NCI-H2227 treated with DMSO at 0.1 percent for 48 hours (cell line): ENCODE measurements at places on chromosomes 4 and X.

GRCh38 chrX:52031371-52031770 is 37.6 kb downstream of the MAGED4B start:
- no peak for DNase-seq

- DNase-seq: no peak
Measured at GRCh38 chr4:168841000-168841671, 168.9 kb downstream of the CBR4 start.

GRCh38 chr4:23978002-23978401 is 88.2 kb upstream of the PPARGC1A start:
- no peak for DNase-seq

- no peak for DNase-seq
Measured at GRCh38 chrX:72394518-72395170, 88.9 kb upstream of the CITED1 start.

DNA sequence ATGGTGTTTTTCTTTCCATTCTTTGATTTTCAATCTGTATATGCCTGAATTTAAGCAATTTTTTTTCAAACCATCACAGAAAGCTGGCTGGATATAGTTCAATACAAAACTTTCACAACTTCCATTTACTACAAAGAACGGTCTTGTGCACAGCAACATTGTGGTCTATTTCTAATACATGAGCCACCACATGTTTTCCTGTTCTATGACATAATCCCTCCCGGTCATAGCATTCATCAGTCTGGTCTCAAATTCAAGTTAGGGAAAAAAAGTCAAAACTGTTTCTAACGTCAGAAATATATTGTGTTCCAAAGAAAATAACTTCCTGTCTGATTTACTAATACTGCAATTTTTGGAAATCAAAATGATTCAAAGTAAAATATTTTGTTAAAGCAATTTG is 7.5 kb upstream of the CXCL6 start:
- no peak for DNase-seq

GRCh38 chr4:3436798-3437581 is 4.8 kb upstream of the HGFAC start:
- no peak for DNase-seq

- no peak for DNase-seq
Measured at GRCh38 chr4:47643845-47644244, 158.8 kb downstream of the ATP10D start.

DNA sequence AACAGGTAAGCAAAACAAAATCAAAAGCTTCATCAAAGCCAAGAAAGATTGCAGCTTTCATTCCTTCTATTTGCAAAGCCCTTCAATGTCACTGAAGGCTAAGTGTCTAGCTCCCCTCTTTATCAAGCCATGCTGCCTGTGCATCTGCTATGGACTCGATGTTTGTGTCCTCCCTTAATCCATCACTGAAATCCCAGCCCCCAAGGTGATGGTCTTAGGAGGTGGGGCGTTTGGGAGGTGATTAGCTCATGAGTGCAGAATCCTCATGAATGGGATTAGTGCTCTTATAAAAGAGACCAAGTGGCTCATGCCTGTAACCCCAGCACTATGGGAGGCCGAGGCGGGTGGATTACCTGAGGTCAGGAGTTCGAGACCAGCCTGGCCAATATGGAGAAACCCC is 6.9 kb upstream of the TRIM2 start:
- no peak for DNase-seq

GRCh38 chrX:351736-352135 is 33.1 kb upstream of the GTPBP6 start:
- DNase-seq: no peak

- DNase-seq: no peak
Measured at GRCh38 chr4:10703766-10704429, 19.3 kb upstream of the CLNK start.

DNA sequence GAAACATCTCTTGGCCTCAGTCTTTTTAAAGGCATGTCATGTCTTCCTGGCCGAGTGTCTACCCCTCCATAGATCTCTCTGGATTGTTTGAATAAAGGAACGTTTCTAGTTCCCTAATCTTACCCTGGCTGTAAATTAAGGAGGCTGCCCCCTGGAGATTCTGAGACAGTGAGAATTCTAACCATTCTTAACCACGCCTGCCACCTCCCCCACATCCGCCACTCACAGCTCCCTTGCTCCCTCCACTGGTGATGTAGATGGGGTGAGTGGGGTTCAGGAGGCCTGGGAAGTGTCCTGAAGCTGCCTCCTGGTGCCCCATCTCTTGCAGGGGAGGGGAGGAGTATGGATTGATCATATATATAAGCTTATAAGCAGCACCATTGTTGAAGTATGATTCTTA is 48.0 kb upstream of the TRIM2 start:
- no peak for DNase-seq

DNA sequence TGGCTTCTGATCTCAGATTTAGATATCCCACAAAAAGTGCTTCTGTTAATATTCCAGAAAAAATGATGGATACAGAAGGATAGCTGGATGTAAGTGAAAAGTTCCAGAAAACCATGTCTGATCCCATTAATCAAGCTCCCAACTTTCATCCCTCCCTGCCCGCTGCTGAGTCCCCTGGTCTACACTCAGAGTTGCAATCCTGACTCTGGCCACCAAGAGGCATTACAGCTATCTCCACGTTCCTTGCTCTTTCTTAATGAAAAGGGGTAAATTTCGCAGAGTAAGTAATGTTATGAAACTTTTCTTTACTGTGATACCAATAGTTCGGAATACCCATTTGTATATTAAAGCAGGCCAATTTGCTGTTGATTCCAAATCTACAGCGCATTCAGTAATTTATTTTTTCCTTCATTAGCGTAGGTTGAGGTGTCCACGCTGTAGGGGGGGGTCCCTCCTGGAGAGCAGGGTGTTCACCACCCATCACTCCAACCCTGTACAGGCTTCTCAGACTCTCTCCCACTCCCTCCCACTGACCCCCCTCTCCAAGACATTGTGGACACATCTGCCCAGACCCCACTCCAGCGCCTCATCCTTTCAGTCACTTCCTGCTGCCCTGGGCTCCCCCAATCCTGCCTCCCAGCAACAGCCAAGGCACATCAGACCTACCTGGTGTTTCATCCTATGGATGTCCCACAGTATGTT is 55.1 kb downstream of the RAB40A start:
- DNase-seq: peak; percentile 22

GRCh38 chr4:84492290-84492689 is 6.8 kb downstream of the NKX6-1 start:
- no peak for DNase-seq

DNA sequence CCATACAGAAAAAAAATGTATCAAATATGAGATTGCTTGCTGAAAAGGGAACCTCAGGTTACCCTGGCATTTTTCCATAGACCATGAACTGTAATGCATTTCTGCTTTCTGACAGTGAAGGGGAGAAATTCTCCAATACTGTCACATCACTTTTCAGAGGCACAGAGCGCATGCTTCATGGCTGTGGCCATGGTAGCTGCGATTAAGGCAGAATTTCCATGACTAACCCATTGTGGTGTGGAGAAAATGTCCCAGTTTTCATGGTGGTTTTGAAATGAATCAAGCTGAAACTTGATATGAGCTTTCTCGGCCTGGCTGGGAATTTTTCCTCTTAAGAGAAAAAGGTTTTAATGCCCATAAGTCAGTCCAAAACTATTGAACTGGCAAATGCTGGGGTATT is 39.5 kb upstream of the MAP3K15 start:
- DNase-seq: no peak

- DNase-seq: no peak
Measured at GRCh38 chr4:17309567-17310268, 202.2 kb downstream of the QDPR start.

DNA sequence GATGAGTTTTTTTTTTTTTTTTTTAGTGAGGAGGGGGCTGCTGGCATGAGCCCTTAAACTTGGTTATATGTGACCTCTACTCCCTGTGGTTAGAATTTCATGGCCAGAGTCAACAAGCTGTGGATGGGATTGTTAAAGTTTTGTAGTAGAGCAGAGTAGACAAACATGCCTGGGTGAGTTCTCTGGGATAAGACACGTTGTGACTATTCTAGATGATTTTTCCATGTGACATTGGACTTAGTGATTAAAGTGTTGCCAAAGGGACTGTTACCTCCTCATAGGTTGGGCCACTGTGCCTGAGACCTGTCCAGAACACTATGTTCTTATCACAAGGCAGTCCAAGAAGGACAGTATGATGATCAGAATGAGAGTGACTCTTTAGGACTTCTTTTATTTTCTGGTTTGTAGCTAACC is 28.8 kb upstream of the ALB start:
- no peak for DNase-seq

DNA sequence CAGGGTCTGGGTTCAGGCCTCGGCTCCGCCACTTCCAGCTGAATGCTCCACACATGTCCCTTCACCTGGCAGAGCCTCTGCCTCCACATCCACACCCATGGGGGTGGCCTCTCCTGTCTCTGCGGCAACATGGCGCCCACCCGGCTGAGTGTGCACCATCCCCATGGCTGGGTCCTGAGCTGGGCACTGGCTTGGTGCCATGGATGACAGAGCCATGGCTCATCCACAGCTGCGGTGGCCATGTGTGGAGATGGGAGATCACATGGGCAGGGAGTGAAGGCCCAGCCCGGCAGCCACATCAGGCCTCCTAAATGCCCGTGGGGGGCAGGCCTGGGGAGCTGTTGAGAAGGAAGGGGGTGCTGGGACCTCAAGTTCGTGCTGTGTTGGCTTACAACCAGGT is 213.7 kb downstream of the AFAP1 start:
- no peak for DNase-seq

GRCh38 chrX:122421434-122422121 is 762.5 kb upstream of the GRIA3 start:
- no peak for DNase-seq

DNA sequence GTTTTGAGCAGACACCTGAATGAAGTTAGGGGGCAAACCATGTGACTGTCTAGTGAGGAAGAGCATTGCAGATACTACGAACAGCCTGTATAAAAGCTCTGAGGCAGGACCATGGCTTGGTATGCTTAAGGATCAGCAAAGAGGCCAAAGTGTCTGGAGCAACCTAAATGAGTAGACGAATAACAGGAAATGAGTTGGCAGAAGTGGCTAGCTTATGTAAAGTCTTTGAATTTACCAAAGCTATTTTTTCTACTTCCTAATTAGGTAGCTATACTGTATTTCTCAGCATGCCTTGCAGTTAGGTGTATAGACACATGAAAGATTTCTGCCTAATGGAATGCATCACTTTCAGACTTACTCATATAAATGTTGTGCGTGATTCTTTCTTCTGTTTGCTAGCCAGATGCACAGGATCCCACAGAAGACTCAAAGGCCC is 9.3 kb upstream of the GPRIN3 start:
- DNase-seq: no peak

- no peak for DNase-seq
Measured at GRCh38 chr4:8768357-8768999, 103.2 kb downstream of the HMX1 start.

DNA sequence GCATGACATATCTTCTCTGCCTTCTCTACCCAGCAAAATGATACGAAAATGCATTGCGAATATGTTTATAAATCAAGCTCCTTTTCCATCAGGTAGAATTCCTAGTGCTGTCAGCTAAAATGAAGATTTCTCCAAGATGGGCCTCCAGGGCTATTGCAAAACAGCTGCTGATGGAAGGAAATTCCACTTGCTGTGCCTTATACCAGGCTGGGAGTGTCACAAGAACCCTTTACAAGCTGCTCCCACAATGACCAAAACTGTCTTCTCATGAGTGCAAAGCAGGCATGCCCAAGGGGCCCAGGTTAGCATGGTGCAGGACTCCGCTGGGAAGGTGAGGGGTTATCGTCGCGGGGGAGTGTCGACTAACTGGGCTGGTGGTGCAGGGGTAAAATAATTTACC is 8.7 kb downstream of the HNRNPH2 start:
- DNase-seq: no peak

GRCh38 chrX:108199691-108200090 is 108.1 kb downstream of the ATG4A start:
- peak; percentile 3 for DNase-seq

GRCh38 chr4:110292994-110293744 is 94.8 kb upstream of the ELOVL6 start:
- DNase-seq: no peak

DNA sequence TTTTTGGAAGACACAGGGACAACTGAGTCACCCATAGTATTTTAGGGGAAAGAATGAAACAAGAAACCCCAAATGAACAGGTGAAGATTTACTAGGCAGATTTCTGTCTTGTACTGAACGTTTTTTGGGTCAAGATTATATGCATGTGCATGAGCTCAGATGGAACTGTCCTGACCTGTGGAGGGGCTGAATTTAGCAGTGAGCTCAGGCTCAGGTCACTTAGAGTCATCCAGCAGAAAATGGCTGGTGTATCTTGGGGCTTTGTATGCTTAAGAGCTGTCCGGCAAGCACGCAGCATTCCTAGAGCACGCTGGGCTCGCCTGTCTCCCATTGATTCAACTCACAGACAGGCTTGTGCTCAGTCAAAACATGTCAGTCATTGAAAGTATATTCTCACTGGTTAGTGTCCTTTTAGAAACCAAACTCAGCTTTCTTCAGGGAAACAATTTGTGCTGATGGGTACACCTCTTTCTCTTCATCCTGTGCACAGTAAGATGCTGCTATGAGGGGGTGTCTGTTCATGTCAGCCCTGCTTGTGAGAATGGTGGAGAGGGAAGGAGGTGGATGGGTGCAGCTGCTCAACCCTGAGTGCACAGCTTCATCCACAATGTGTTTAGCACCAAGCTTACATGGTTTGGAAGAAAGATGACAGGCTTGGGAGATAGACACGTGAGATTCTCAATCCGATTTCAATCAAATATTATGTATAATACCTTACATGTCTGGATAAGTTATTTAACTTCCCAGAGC is 47.5 kb upstream of the PDLIM3 start:
- DNase-seq: no peak

DNA sequence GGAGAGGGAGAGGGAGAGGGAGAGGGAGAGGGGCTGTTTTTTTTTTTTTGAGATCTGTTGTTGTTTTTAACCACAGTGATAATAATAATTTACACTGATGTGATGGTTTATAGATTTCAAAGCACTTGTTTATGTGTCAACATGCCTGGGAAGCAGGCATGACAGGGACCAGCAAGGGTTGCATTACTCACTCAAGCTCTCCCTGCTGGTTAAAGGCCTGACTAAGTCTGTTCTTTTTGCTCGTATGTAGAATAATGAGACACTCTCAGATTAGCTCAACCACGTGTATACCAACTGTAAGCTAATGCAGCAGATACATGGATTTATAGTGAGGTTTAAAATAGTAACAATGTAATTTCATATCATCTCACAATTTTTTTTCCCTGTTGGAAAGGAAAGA is 134.6 kb upstream of the BOD1L1 start:
- DNase-seq: no peak

- DNase-seq: no peak
Measured at GRCh38 chr4:27717431-27717755, 856.8 kb downstream of the STIM2 start.

DNA sequence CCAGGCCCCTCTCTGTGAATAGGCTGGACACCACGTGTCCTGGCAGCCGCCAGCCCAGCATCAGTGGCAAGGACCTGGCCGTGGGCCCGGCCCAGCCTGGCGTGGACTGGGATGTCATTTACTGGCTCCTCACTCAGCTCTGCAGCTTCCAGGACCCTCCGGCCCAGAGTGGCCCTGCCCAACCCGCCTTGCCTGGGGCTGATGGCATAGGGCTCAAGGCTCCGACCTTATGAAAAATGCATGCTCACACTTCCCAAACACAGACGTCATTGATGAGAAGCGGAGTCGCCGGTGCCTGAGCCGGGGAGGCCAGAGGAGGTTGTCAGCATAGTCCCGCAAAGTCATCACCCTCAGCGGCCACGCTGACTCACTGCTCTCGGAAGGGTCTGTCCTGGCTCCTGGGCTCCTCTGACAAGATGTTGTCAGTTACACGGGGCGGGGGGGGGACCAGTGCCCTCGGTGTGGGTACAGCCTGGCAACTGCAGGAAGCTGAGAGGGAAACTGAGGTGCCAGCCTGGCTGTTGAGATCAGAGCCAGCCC is 14.3 kb downstream of the CFAP99 start:
- DNase-seq: no peak

GRCh38 chrX:144730471-144730870 is 516.8 kb upstream of the SPANXN1 start:
- no peak for DNase-seq
